Astrocyte (in vitro differentiated cells and primary cell): ENCODE measurements at places on chromosomes 2 and 18. TPM values are rescaled to one million over a fixed set of nuclear protein-coding genes. Genes with fewer than 3 reads are reported as not detected.

The QPCT gene
- total RNA-seq, result 23.1 and 25.2 TPM in 2 replicates

DNA sequence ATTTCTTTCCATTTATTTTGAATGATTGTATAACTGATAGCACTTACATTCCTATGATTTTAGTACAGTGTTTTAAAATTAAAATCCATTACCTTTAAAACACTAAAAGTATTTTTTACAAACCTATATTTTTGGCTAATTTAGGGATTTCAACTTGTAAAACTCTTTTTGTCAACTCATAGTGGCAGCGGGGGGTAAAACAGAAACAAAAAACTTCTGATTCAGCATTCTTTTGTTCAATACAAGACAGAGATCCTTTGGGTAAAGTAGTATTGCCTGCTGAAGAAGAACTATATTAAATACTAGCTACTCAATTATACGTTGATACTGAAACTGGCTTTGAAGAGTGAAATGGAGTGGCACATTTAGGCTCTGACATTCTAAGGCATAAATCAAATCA is 437.4 kb upstream of the CDH19 start:
- H3K4me1 ChIP-seq, result no peaks in the 10 kb centered on the region
- H3K27me3 ChIP-seq, result no peaks in the 10 kb centered on the region
- DNase-seq, result no peak
- H3K27ac ChIP-seq, result no peak overlapping the region
- no peaks in the 10 kb centered on the region for H3K36me3 ChIP-seq
- no peak overlapping the region for H3K4me3 ChIP-seq

The PKP4 gene
- total RNA-seq, result 34.0 and 38.4 TPM in 2 replicates

DNA sequence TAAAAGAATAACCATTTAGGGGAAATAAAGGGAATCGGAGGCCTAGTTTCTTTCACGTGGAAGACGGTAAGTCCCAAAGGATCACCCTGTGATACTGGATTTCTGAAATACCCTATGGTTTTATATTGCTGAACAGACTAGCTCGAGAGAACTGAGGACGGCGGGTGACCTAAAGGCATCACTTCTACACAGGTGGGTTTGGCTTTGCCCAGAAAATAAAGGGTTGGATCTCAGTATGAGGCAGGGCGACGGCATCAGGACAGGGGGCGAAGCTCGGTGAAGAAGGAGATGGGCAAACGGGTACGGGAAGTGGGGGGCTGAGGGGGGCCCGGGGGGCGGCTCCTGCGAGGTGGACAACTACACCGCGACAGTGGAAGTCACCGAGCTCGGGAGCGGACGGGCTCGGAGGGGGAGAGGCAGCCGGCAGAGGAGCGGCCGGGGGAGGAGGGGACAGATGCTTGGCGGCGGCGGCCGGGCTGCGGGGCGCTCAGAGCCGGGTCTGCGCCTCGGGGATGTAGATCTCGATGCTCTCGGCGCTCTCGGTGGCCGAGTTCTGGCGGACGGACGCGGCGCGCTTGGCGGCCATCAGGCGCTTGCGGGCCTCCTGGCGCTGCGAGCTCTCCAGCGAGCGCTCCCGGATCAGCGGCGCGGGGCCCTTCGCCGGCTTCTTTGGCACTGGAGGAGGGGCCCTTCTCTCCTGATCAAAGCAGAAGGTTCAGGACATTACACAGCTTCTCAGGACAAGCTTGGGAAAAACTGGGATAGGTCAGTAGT is 48.9 kb downstream of the TGIF1 start:
- DNase-seq, result peak; percentile 49
- no peaks in the 10 kb centered on the region for H3K36me3 ChIP-seq
- no peaks in the 10 kb centered on the region for H3K27me3 ChIP-seq
- no peak overlapping the region for H3K27ac ChIP-seq

DNA sequence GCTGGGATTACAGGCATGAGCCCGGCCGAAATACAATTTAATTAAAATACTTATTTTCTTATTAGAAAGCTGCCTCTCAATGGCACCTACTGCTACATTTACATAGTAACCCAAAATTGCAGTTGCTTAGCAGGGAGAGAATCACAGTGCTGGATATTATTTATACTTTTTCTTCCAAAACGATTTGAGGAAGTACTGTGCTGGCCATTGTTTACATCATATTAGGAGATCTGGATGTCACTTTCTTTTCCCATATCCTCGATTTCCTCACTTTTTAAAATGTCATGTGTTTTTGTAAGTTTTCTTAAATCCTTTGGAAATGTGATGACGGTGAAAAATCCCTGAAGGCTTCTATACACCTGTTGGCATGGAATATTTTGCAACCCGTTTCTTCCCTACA is 3.4 kb upstream of the SP3 start:
- H3K27me3 ChIP-seq, result no peaks in the 10 kb centered on the region
- H3K36me3 ChIP-seq, result no peaks in the 10 kb centered on the region
- no peak overlapping the region for H3K27ac ChIP-seq
- no peak for DNase-seq
- H3K4me1 ChIP-seq, result peaks cover 20% of the 10 kb centered on the region

DNA sequence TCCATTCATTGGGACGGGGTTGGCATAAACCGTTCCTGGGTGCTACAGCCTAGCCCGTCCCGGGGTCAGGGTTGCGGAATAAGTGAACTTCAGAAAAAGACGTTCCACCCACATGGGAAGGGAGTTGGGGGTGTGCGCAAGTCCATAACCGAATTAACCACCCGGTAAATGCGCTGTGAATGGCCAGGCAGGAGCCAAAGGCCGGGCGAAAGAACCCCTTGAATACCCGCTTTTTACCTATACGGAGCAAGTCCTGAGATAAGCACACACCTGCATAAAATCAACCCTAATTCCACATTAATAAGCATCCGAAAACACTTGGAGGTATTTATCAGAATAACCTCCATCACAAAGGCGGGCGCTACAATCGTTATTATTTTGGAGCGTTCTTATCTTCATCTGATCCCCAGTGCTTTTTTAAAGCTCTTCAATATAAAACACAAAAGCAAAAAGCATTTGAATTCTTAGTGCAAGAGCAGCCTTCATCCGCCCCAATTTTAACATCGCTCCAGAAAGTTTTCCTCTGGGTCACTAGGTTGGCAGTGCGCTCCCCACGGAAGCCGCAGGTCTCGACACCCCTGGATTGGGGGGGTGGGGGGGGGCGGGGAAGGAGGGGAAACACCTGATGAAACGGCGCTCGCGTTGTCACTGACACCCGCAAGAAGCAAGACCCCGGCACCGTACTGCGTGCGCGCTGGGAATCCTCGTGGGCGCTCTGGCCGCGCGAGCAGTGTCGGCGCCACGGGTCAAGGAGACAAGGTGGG is 1.2 kb downstream of the SATB2 start:
- H3K4me1 ChIP-seq, result peaks cover 12% of the 10 kb centered on the region
- H3K27ac ChIP-seq, result peak overlapping the region; percentile 60
- peak overlapping the region; percentile 78 for H3K4me3 ChIP-seq
- H3K27me3 ChIP-seq, result peaks cover 2% of the 10 kb centered on the region
- DNase-seq, result no peak
- no peaks in the 10 kb centered on the region for H3K36me3 ChIP-seq

DNA sequence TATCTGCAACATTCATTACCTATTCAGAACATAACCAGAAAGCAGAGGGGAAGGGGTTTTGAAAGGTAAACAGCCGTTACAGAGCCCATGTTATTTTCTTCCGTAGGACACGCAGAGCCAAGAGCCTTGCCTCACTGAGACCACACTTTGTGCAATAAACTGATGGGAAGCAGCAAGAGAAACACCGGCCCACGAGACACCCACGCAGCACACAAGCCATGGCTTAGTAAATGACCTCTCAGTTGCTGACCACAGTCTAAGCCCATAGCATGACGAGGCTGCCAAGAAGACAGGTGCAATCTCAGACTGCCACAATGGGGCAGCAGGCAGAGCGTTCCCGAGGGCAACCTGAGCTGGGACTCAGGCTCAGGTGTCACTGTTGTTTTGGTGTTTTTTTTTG is 59.6 kb downstream of the CABYR start:
- no peaks in the 10 kb centered on the region for H3K36me3 ChIP-seq
- no peaks in the 10 kb centered on the region for H3K4me1 ChIP-seq
- H3K27me3 ChIP-seq, result no peaks in the 10 kb centered on the region
- no peak overlapping the region for H3K27ac ChIP-seq
- no peak overlapping the region for H3K4me3 ChIP-seq

DNA sequence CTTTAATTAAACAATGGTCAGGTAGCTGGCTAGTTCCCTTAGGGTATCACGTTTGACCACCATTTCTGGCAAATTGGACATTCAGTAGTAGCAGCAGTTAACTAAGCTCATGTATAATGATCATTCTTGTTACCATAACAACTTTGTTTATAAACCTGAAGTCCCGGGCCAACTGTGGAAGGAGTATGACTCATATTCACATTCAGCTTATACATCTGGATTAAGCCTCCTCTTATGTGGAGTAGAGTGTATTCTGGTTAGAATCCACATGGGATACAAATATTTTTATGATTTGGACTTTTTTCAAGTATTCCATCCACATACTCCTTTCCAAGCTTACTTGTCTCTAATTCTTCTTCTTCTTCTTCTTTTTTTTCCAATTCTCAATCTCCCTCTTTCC is 70.3 kb upstream of the ZSWIM2 start:
- no peak overlapping the region for H3K4me3 ChIP-seq
- no peaks in the 10 kb centered on the region for H3K36me3 ChIP-seq
- no peaks in the 10 kb centered on the region for H3K4me1 ChIP-seq
- no peaks in the 10 kb centered on the region for H3K27me3 ChIP-seq
- peak; percentile 80 for DNase-seq
- H3K27ac ChIP-seq, result no peak overlapping the region

GRCh38 chr2:238591732-238592131 is 165.0 kb downstream of the ASB1 start:
- DNase-seq, result no peak
- no peaks in the 10 kb centered on the region for H3K36me3 ChIP-seq
